ENCODE measurements at places on chromosomes 3 and 15.

DNA sequence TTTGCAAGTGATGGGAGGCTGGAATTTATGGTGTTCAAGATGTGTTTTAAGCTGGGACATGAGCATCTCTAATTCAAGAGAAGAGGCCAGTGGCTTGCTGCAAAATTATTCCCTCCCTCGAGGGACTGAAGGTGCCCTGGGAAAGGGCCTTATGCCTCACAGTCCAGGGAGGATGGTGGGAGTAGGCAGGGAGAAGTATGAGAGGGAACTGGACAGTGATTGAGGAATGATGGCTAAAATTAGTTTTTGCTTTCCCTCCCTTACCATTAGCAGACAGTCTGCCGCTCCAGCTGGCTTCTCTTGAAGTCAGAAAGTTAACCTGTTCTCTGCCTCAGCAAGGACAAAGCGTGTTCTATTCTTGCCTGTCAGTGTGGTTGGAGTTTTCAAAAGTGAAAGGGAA is 139.8 kb upstream of the SEMA6D start:
- no peak for DNase-seq

DNA sequence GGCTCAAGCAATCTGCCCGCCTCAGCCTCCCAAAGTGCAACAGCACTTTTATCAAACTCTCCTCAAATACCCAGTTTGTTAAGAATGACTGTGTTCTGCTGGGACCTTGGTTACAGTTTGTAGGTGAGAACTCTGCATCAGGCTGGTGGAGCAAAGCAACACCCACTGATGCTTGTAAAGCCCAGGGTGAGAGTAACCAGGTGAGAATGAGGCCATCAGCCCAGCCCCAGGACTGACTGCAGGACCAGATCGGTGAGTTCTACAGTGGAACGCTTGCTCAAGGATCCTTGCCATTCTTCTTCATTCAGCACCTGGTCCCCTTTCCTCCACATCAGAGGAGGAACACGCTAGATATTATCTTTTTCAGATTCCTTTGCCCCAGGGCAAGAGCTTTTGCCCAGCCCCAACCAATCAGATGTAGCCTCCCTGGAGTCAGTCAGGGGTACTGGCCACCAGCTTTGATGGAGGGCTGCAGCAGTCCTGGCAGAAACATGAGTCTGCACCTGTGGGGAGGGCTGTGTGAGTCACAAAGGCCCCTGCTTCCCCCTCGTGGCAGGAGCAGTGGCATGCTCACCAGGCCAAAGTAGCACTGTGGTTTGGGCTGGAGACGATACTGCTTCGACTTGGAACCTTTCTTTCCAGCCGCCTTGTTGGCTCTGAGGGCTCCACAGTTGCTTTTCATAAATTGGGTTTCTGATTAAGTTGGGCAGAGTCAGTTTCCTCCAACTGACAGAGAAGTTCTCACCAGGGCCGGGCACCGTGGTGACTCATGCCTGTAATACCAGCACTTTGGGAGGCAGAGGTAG is 3.5 kb upstream of the SHISA5 start:
- DNase-seq: no peak

- DNase-seq: no peak
Measured at GRCh38 chr15:23647421-23648370, at the start of gene MAGEL2. Gene MAGEL2 (minus strand): TSS chr15:23647867. CDS start chr15:23647742, 125 bp downstream.

DNA sequence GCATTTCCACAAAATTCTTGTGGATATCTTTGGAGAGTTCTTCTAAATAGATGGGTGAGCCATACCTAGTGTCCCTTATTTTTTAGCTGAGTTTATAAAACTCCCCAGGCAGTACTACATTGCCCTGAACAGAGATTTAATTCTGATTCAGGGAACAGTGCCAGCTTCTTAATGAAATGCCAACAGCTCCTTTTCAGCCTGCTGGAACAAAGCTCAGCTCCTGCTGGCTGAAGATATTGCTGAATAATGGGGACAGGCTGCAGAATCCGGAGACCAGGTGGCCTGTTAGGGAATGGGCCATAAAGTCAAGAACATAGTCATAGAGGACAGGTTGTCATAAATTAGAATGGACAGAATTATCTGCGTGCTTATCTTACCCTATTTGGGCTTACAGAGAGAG is 8.9 kb downstream of the HGD start:
- no peak for DNase-seq

- DNase-seq: no peak
Measured at GRCh38 chr3:115228266-115228665, 81.2 kb upstream of the ZBTB20 start.

DNA sequence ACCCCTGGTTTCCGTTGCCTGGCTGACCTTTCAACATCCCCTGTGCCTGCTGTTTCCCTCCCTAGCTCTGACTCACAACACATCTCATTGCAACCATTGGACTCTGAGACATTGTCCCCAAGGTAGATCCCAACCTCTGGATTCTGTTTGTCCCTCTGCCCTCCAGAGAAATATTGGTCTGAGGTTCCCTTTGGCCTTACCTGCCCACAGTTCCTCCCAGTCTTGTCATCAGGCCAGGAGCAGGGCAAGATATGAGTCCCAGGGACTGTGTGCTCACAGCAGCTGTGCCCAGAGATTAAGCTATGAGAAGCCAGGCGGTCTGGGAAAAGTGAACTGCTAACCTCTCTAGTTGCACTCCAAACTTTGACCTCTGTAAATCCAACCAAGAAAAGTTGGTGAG is 168.2 kb upstream of the NR2F2 start:
- no peak for DNase-seq

GRCh38 chr3:14301558-14301957 is 100.8 kb upstream of the SLC6A6 start:
- DNase-seq: no peak

- DNase-seq: no peak
Measured at GRCh38 chr3:97983933-97984491, 11.8 kb upstream of the RIOX2 start.
